ENCODE measurements at places on chromosomes 6 and 20.

DNA sequence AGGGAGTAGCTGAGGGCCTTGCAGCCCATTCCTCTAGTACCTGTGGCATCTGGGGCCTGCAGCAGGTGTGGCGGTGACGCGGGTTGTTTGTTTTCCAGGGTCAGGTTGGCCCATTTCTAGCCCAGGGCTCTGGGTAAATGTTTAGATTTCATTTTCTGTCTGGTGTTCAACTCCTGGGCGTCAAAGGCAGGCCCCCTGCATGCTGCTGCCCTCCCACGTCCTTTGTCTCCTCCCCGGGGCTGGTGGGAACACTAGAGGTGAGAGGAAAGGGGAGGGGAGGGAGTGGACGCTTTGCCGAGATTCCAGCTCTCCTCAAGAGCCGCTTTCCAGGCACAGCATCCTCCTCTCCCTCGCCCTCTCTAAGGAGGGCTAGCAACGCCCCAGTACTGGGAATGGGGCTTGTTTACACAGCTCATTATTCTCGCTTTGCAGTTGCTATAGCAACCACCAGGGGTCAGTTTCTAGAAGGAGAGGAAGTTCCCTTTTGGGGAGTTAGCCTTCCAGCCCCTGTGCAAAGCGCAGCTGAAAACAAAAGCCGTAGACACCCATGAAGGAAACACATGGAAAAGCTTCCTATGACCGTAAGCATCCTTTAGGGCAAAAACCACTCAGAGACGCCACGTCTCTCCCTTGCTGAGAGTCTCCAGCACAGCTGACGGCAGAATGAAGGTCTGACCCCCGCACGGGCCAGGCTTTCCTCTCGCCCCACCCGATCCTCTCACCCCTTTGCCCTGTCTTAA, 170.6 kb downstream of the LY86 start:
- DNase-seq, result no peak

DNA sequence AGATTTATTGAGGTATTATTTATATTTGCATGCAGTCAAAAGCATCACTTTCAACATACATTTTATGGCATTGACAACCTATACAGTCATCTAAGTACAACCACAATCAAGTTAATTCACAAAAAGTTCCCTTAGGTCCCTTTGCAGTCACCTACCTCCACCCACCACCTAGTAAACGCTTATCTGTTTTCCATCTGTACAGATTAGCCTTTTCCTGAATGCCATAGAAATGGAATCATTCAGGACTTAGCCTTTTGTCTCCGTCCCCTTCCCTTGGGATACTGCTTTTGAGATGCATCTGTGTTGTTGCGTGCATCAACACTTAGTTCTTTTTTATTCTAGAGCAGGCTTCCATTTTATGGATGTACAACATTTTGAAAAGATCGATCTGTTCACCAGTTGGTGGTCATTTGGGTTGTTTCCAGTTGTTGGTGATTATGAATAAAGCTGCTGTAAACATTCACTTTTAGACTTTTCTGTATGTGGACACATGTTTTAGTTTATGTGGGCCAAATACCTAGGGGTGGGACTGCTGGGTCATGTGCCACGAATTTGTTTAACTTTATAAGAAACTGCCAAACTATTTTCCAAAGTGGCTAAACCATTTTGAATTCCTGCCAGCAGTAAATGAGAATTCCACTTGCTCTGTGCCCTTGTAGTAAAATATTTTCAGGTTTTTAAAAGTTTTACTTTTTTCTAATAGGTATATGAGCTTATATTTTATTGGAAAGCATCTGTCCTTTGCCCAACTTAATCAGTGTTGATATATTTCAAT, 17.6 kb upstream of the IFNGR1 start:
- no peak for DNase-seq

- peak; percentile 13 for DNase-seq
Observed at GRCh38 chr6:32666420-32667300, at the start of gene HLA-DQB1. Gene HLA-DQB1 (minus strand): TSS chr6:32666657. CDS start chr6:32666607, 50 bp downstream.

- DNase-seq, result no peak
Observed at GRCh38 chr20:1924910-1925861, 30.0 kb downstream of the SIRPA start.

DNA sequence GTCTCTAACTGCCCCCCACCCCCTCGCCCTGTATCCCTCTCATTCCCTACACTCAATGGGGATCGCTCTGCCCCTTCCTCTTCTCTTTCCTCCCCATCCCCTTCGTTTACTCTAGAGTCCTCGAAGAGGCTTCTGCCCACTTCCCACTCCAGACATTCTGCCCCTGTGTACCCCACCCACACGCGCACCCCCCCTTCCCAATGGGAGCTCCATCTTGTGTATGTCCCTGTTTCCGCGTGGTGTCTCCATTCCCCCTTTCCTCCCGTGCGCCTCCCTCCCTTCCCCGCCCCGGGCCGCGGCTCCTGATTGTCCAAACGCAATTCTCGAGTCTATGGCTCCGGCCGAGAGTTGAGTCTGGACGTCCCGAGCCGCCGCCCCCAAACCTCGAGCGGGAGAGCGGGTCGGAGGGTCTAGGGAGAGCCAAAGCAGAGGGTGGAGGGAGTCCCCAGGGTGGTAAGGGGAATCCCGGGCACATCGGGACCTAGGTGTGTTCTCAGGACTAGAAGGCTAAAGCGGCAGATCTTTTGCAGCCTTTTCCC, 679 bp upstream of the RING1 start:
- no peak for DNase-seq

GRCh38 chr6:113654396-113654795, 202.7 kb upstream of the MARCKS start:
- DNase-seq, result no peak

GRCh38 chr6:20404641-20405032, 3.0 kb downstream of the E2F3 start:
- peak; percentile 52 for DNase-seq

GRCh38 chr20:49966861-49967260, 15.9 kb upstream of the SNAI1 start:
- no peak for DNase-seq

Measured in stimulated activated CD4-positive, alpha-beta T cell treated with anti-CD3 and anti-CD28 coated beads, TNF-alpha, amount 100 ng/mL, for 24 hours (primary cell).